ENCODE measurements at places on chromosomes 2 and 18. TPM values are rescaled to one million over a fixed set of nuclear protein-coding genes. Genes with fewer than 3 reads are reported as not detected.

The RTKN gene
- 25.6 TPM for total RNA-seq

The PMAIP1 gene
- total RNA-seq = not detected

The BCL11A gene
- total RNA-seq = 0.41 TPM

The NCKAP5 gene
- 1.2 TPM for total RNA-seq

The CXCR4 gene
- 26.3 TPM for total RNA-seq

The TEKT4 gene
- total RNA-seq = not detected

The TWIST2 gene
- total RNA-seq = 41.4 TPM

The PAX8 gene
- 2.4 TPM for total RNA-seq

GRCh38 chr2:8506746-8507145, 175.1 kb upstream of the ID2 start:
- no peaks in the 10 kb centered on the region for H3K27me3 ChIP-seq
- no peak overlapping the region for H3K4me3 ChIP-seq
- H3K36me3 ChIP-seq = no peaks in the 10 kb centered on the region
- no peak for DNase-seq
- H3K4me1 ChIP-seq = no peaks in the 10 kb centered on the region

DNA sequence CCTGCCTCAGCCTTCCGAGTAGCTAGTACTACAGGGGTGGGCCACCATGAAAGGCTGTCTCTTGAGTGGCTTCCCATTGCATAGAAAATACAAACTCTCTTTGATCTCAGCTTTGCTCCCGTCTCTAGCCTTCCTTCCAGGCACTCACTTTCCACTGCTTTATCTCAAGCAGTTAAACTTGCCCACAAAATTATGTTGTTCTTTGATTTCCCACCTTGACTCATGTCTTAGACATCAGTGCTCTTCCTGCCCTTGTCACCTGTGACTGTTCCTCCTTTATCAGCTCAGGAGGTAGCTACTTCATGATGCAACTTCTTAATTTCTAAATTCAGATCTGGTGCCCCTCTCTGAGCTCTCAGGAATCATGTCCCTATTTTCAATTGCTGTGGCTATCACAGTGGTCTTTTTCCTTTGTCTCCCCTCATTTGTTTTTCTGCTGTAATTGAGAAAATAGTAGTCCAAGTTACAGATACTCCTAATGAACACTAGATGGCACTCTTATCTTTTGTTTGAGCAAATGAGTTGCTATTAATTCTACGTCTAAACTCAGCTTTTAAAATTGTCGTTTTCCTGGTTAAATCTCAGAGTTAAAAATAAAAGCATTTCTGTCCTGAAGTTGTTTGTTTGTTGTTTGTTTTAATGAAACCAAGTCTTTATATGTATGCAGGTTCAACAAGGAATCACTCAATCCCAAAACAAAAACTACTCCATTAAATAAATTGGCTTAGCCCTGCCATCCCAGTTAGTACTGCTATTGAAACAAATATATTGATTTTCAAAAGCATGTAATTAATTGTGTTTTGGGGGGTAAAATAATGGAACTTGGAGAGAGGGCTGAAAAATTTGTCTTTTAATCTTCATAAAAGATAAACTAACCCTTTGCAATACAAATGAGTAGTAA, 46.9 kb upstream of the GREB1L start:
- H3K27ac ChIP-seq = no peak overlapping the region
- no peak overlapping the region for H3K4me3 ChIP-seq
- DNase-seq = no peak
- H3K36me3 ChIP-seq = no peaks in the 10 kb centered on the region

DNA sequence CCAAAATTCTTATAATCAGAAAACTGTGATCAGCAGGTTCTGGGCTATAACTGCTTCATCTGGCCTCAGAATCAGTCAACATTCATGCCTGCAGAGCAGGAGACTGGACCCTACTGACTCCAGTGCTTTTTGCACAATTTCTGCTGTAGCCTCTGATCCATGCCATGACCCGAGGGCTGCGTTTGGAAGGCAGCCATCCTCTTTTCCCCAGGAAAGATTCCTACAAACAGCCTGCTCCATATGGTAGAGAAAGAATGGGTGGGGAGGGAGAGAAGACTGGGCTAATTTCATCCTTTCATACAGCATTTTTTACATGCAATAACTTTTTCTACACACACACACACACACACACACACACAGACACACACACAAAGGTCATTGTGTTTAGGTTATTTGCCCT, 133.0 kb upstream of the MMADHC start:
- no peak overlapping the region for H3K4me3 ChIP-seq
- no peaks in the 10 kb centered on the region for H3K36me3 ChIP-seq
- H3K27ac ChIP-seq = no peak overlapping the region
- no peak for DNase-seq

- H3K4me1 ChIP-seq = peaks cover 27% of the 10 kb centered on the region
- DNase-seq = no peak
- H3K4me3 ChIP-seq = no peak overlapping the region
- no peaks in the 10 kb centered on the region for H3K36me3 ChIP-seq
Measured at GRCh38 chr2:12672711-12673315, 43.9 kb upstream of the TRIB2 start.

DNA sequence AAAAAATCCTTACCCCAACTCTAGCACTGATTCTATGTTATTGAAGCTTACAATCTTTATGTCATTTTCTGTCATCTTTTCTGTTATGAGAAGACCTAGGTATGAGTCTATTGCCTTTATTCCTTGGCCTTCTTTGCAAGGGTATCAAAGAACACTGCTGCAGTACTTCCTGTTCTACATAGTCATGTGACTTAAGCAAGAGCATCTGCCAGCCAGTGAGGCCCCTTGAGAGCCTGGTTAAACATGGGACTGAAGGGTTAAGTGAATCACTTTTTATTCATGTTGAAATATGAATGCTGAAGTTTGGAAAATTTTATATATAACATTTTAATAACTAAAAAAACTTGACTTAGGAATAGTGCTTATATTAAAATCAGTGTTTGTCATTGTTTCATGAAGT, 844 bp upstream of the CPS1 start:
- H3K36me3 ChIP-seq = no peaks in the 10 kb centered on the region
- no peak overlapping the region for H3K4me3 ChIP-seq
- no peaks in the 10 kb centered on the region for H3K27me3 ChIP-seq
- H3K4me1 ChIP-seq = peaks cover 4% of the 10 kb centered on the region

GRCh38 chr2:76567478-76567877, 856.8 kb upstream of the GCFC2 start:
- no peak for DNase-seq
- H3K36me3 ChIP-seq = no peaks in the 10 kb centered on the region
- no peak overlapping the region for H3K27ac ChIP-seq
- no peaks in the 10 kb centered on the region for H3K27me3 ChIP-seq

DNA sequence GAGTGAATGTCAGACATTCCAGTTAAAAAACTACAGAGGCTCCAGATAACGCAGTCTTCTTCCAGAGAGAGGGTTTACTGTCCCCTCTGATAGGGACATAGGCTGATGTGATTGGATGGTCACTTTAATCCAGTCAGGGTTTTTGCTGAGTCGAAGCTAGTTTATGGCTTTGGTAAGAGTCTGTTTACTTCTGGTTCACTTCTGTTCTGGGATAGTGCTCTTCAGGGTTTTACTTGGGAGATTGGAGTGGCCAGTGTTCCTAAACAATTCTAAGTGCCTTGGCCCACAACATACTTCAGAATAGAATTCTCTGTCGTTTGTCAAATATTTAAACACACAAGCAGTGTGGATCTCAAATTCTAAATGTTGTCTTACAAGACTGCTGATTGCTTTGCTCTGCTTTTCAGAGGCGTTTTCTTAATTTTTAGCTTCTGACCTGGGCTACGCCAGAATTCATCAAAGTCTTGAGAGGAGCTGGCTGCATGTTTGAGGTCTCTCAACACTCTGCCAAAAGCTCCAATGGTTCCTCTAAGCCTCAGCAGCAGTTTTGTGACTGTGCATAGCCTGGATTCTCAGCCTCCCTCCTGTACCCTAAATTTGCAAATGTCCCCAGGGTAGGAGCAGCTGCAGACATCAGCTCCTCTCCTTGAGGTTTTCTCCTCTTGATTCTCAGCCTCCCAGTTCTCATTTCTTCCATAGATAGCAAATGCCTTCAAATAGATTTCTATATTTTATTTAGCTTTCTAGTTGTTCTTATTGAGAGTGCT, 105.8 kb downstream of the BABAM2 start:
- H3K4me1 ChIP-seq = peaks cover under 1% of the 10 kb centered on the region
- no peak overlapping the region for H3K27ac ChIP-seq
- DNase-seq = no peak
- no peaks in the 10 kb centered on the region for H3K36me3 ChIP-seq
- no peak overlapping the region for H3K4me3 ChIP-seq

DNA sequence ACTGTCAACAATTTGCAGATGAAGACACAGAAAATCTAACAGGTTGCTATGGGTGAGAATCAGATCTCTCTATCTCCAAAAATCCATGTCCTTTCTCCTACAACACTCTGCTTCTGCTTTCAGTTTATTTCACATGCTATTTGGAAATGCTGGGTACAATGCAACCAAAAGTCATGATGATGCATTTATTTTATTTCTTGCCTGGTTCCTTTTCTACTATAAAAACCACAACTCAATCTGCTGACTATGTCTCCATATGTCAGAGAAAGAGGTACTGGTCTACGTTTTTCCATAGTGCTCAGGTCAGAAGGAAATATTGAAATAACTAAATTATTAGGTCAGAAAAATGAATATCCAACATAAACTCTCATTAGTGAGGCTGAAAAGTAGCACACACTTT, 20.5 kb downstream of the RAD51AP2 start:
- no peak overlapping the region for H3K27ac ChIP-seq
- no peak for DNase-seq
- H3K4me1 ChIP-seq = no peaks in the 10 kb centered on the region
- H3K27me3 ChIP-seq = no peaks in the 10 kb centered on the region
- H3K4me3 ChIP-seq = no peak overlapping the region

DNA sequence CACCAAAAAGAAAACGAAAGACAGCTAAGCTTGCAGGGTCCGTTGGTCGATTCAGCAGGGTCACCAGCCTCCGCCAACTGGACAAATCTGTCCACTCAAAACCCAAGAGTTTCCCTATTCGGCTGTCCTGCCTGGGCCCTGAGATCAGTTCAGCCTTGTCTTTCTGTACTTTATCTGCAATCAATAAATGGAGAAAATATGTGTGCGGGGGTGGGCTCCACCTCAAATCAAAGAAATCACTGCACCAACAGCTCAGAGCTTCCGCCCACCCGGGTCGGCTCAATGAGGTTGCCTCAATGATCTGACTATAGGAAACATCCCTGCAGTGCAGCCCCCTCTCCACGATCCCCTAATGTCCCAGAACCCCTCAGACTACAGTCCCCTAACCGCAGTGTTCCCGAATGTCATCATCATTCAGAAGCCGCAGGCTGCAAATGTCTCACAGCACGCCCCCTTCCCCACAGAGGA, 447 bp downstream of the GGCX start:
- peaks cover 3% of the 10 kb centered on the region for H3K36me3 ChIP-seq
- peak overlapping the region; percentile 85 for H3K27ac ChIP-seq
- no peak for DNase-seq
- H3K27me3 ChIP-seq = no peaks in the 10 kb centered on the region
- peak overlapping the region; percentile 98 for H3K4me3 ChIP-seq

GRCh38 chr2:13014783-13015182, 298.0 kb downstream of the TRIB2 start:
- no peak overlapping the region for H3K4me3 ChIP-seq
- no peak for DNase-seq
- no peaks in the 10 kb centered on the region for H3K27me3 ChIP-seq
- no peak overlapping the region for H3K27ac ChIP-seq

GRCh38 chr18:500632-501405, at the start of gene COLEC12:
TSS of gene COLEC12 (minus strand) at chr18:500701. CDS start at chr18:500514, 187 bp downstream.
- DNase-seq = no peak
- no peaks in the 10 kb centered on the region for H3K27me3 ChIP-seq
- H3K27ac ChIP-seq = no peak within 1 kb of the TSS
- no peaks in the 10 kb centered on the region for H3K36me3 ChIP-seq

GRCh38 chr18:74389991-74390390, 67.1 kb downstream of the DIPK1C start:
- DNase-seq = no peak
- no peaks in the 10 kb centered on the region for H3K4me1 ChIP-seq
- no peak overlapping the region for H3K27ac ChIP-seq
- no peaks in the 10 kb centered on the region for H3K27me3 ChIP-seq
- H3K36me3 ChIP-seq = no peaks in the 10 kb centered on the region
- no peak overlapping the region for H3K4me3 ChIP-seq

GRCh38 chr18:55907453-55908175, 319.6 kb upstream of the TCF4 start:
- H3K27ac ChIP-seq = no peak overlapping the region
- H3K36me3 ChIP-seq = no peaks in the 10 kb centered on the region
- H3K4me3 ChIP-seq = peak overlapping the region; percentile 34
- no peaks in the 10 kb centered on the region for H3K4me1 ChIP-seq

- H3K36me3 ChIP-seq = no peaks in the 10 kb centered on the region
- peak within 1 kb of the TSS; percentile 79 for H3K27ac ChIP-seq
- peak within 1 kb of the TSS; percentile 79 for H3K4me3 ChIP-seq
- peaks cover 38% of the 10 kb centered on the region for H3K4me1 ChIP-seq
- DNase-seq = no peak
Measured at GRCh38 chr2:237627441-237628246, at the start of gene LRRFIP1. TSS of gene LRRFIP1 (plus strand) at chr2:237627587. CDS start at chr2:237627645, 58 bp downstream.

DNA sequence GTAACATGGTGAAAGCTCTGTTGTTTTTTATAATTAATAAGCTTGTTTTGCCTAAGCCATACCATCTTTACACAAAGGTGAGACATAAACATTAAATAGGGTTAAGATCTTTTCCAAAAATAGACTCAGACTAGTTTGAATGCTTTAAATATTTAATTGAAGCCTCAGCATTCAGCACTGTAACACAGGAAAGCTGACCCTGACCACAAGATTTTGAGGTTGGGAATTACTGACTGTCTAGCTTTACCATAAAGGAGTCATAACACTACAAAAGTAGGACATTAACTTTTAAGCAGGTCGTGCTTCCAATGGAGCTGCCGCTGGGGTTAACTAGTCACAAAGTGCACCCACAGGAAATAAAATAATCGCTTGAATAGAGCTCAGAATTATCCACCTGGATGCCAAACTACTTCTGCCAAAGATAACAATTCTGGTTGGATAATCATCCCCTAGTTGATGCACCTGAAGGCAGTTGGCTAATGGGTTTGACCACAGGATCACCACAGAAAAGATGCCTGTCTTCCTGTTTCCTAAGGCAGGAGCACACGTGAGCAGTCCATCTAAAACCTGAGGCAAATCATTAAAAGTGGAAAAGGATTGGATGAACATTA, 106.2 kb downstream of the COBLL1 start:
- H3K4me1 ChIP-seq = peaks cover 9% of the 10 kb centered on the region
- no peak overlapping the region for H3K4me3 ChIP-seq
- DNase-seq = no peak
- no peak overlapping the region for H3K27ac ChIP-seq
- no peaks in the 10 kb centered on the region for H3K27me3 ChIP-seq

DNA sequence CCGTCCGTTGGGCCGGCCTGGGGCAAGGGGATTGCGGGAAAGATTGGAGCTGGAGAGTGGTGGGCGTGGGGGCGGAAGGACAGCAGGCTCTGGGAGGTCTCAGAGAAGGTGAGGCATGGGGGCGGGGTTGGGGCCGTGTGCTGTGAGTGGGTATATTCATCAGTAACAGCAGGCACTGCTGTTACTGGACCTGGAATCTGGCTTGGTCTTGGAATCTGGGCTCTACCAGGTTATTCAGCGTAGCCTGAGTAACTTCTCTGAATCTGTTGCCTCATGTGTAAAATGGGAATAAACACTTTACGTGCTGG, 435 bp downstream of the RNF181 start:
- peak overlapping the region; percentile 85 for H3K27ac ChIP-seq
- DNase-seq = no peak
- H3K36me3 ChIP-seq = peaks cover 15% of the 10 kb centered on the region
- H3K4me1 ChIP-seq = peaks cover 49% of the 10 kb centered on the region
- no peaks in the 10 kb centered on the region for H3K27me3 ChIP-seq

- no peaks in the 10 kb centered on the region for H3K36me3 ChIP-seq
- no peak for DNase-seq
- H3K27ac ChIP-seq = no peak overlapping the region
- no peak overlapping the region for H3K4me3 ChIP-seq
Measured at GRCh38 chr2:134845719-134846118, 7.3 kb downstream of the ACMSD start.

- no peak overlapping the region for H3K4me3 ChIP-seq
- H3K36me3 ChIP-seq = peaks cover 5% of the 10 kb centered on the region
- DNase-seq = no peak
Measured at GRCh38 chr2:196884368-196884767, 42.1 kb downstream of the PGAP1 start.

Data from thoracic aorta (tissue), 2 donors.